ENCODE measurements at places on chromosomes 13 and 19. TPM values are rescaled to one million over a fixed set of nuclear protein-coding genes. Genes with fewer than 3 reads are reported as not detected.

Gene DAND5
- total RNA-seq, result not detected

Gene CDX2
- total RNA-seq, result not detected

DNA sequence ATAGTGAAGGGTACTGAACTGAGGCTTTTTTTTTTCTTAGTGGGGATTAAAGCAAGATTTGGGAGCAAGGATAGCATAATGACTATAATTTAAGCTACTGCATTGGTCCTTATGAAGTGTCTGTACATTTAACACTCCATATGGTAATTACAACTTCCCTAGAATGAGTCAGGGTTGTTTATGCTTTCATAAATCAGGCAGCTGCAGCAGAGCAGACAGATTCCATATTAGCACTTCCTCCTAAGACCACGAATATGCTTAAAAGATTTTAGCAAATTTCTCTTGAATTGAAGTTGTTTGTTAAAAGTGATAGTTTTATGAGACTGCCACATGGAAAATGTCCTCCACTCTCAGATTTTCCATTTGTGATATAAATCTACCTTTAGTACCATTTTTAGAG, 401.1 kb upstream of the SPRY2 start:
- ATAC-seq, result no peak

DNA sequence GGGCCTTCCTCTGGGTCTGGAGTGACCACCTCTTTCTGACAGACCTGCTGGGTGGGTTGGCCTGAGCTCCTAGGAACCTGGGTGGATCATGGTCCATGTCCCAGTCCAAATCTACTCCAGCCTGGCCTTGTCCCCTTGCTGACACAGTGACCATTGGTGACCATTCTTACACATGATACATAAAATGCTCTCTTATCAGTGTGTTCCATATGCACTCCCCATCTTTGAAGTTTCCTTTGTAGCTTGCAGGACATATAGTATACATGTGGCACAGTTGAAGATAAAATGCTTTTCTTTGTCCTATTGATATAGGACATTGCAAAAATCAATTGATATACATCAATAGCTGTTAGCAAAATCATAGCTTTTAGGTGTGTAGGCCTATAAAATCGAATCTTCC, 291.8 kb downstream of the MYO16 start:
- ATAC-seq, result no peak

DNA sequence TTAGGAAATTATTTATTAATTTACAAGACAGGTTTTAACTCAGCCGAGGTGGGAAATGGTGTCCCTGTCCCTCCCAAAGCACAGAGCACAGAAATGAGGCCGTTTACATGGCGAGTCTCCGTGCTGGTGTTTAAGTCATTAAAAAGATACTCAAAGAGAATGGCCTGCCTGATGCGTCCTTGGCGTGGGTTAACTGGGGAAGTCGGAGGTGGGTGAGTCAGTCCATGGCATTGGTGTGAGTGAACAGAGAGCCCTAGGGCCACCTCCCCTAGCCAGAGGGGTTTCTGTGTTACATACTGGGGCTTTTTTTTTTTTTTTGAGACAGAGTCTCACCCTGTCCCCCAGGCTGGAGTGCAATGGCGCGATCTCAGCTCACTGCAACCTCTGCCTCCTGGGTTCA, 3.9 kb downstream of the FEM1A start:
- no peak for ATAC-seq
